ENCODE measurements at places on chromosomes 6 and 20.
A peak's percentile ranks its signal among the peaks of the same experiment; 100 is the strongest.

DNA sequence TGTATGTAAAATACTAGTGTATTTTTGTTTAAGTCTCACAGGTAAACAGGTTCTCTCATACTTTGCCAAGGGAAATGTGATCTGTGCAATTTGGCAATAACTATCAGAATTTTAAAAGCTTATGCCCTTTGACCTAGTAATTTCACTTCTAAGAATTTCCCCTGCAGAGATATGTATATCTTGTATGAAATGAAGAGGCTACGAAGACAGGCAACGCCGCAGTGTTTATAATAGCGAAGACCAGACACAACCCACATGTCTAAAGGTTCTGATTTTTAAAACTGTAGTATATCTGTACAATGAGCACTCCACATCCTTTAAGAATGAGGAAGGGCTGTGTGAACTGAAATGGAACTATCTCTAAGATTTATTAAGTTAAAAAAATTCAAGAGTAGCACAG lies 7.5 kb downstream of the TRAF3IP2 start:
- no peak for DNase-seq

GRCh38 chr20:2840967-2841531 lies 504 bp downstream of the VPS16 start:
- DNase-seq, result no peak

GRCh38 chr20:41081276-41081814 lies 52.7 kb downstream of the TOP1 start:
- no peak for DNase-seq

- DNase-seq, result no peak
Observed at GRCh38 chr6:153108315-153108714, 22.8 kb downstream of the RGS17 start.

GRCh38 chr6:327538-328116 lies 35.3 kb downstream of the DUSP22 start:
- DNase-seq, result no peak

DNA sequence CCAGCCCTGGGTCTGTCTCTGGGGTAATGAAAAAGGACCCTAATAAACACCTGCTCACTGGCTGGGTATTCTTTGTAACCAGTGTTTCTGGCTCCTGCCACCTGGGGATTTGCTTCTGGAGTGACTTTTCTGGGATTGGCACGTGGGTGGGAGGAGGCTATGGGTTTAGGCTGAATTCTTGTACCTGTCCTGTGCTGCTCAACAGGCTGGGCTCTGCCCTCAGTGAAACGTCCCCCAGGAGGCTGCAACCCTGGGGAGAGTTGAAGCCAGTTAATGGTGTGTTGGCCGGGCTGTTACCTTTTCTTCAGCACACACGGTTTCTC lies 6.8 kb downstream of the NPBWR2 start:
- DNase-seq, result no peak

GRCh38 chr6:31725502-31726350 lies 2.6 kb downstream of the MPIG6B start:
- no peak for DNase-seq

DNA sequence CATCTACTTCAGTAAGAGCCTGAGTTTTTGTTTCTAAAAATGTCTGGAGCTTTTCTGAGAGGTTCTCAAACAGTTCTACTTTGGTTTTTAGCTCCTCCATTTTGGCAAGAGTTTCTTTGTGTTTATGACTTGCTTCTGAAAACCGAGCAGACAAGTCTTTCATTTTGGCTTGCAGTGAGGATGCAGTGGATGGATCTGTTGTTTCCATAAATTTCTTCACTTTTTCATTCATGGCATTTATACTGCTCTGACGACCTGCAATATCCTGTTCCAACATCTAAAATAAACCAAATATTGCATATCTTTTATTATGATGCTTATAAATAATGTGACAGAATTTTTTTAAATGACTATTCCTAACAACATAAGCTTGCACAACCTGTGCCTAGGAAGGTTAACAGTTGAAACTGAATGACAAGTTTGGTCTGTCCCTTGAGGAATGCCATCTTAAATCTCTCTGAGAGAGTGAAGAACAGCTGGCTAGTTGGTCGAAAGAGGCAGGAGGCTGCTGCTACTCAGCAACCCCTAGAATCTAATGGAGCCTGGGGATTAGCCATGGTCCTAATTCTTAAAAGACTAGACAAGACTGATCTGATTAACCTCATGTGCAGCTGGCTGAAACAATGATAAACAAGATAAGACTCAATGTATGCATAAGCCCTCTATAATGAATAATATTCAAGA lies 69.8 kb downstream of the DST start:
- no peak for DNase-seq

DNA sequence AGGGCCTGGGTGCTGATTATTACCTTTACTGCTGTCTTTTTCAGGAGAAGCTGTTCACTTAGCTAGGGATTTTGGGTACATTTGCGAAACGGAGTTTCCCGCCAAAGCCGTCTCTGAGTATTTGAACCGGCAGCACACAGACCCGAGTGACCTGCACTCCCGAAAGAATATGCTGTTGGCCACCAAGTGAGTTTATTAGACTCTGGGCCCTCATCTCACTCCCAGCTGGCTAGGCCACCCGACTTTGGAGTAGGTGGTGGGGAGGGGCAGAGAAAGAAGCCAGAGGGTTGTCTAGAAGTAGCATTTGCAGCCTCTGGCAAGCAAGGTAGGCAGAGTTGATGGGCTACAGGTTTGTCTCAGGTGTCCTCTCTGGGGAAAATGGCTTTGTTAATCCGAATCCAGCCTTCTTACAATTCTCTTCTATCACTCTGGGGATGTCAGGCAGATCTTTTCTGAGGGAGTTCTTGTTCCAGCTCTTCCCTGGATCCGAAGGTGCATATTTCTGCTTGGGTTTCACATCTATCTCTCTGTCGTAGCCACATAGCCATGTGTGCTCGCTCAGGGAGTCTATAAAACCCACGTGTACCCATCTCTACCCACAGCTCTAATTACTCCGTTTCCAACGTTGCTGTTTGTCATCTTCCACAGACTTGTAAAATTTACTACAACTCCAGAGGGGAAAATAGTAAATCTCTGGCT lies 21.6 kb downstream of the TFAP2B start:
- no peak for DNase-seq

DNA sequence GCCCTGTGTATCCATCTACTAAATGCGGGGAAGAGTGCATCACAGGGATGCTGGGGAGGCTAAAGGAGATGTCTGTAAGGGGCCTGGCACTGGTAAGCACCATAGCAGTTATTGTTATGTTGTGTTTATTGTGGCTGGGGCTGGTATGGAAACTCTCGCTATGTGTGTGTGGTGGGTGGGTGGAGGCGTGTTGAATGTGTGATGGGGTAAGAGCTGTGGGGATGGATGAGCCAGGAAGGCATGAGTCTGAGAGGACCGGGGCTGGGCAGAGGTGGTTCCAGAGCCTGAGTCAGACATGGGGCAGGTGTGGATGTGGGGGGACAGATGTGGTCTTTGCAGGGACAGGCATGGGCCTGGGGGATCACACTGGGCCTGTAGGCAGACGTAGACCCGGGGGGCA lies 88.1 kb downstream of the GRM4 start:
- DNase-seq, result no peak

- DNase-seq, result no peak
Observed at GRCh38 chr20:10671221-10671918, 2.4 kb downstream of the JAG1 start.

DNA sequence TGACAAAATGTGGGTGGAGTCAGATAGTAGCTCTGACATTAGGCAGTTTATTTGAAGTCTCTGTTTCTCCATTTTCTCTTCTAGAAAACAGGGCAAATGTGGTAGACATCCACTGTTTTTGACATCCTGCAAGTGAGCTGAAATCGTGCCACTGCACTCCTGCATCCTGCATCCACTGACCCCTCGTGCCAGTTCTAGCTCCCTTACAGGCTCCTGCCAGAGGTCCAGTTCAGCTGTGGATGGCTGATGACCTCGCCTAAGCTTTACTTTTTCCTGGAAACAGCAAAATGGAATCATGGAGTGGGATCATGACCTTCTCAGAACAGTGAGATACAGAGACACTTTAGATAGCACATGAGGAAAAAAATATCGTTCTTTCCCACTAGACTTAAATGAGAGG lies 58.5 kb downstream of the TULP4 start:
- no peak for DNase-seq

DNA sequence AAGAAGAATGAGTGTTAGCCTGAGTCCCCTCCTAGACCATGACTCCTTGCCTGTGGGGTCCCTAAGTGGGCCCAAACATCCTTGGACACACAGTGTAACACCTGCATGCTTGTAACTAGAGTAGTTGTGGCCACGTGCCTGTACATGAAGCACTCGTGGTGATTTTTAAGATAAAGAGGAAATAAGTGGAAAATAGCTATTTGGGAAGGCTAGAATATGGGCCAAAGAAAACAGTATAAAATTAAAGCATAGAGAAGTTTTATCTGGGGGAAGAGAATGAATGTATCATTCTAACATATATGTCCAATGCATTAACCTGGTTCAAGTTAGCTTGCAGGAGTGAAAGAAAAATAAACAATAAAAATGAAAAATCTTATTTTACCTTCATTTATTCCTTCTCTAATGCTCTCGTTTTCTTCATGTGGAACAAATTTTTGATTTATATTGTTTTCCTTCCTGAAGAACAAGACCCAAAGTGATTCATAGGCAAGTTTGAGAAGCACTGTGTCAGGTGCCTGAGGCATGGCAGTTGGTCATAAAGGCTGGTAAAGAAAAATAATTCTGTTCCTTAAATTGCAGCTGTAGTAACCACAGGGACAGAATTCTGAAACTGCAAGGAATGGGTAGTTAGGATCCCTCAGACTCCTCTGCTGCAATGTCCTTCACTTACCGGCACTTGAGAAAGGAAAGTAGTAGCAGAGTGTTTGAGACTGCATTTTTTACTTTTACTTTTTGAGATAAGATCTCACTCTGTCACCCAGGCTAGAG lies 8.5 kb upstream of the CST3 start:
- no peak for DNase-seq

DNA sequence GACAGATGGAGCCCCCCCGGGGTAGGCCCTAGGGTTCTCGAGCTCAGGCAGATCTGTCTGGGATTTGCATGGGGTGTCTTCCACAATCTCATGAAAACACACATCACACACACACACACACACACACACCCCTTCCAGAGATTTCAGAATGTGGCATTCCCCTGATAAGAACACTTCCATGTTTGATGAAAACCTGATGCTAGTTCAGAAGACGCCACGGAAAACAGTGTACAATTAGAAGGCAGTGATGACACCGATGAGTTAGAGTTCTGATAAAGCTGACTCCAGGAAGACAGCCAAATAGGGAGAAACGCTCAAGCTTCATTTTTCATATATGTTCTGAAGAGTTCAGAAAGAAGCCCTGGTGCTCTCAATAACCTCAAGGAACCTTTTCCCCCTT lies 438.7 kb upstream of the JARID2 start:
- DNase-seq, result no peak

DNA sequence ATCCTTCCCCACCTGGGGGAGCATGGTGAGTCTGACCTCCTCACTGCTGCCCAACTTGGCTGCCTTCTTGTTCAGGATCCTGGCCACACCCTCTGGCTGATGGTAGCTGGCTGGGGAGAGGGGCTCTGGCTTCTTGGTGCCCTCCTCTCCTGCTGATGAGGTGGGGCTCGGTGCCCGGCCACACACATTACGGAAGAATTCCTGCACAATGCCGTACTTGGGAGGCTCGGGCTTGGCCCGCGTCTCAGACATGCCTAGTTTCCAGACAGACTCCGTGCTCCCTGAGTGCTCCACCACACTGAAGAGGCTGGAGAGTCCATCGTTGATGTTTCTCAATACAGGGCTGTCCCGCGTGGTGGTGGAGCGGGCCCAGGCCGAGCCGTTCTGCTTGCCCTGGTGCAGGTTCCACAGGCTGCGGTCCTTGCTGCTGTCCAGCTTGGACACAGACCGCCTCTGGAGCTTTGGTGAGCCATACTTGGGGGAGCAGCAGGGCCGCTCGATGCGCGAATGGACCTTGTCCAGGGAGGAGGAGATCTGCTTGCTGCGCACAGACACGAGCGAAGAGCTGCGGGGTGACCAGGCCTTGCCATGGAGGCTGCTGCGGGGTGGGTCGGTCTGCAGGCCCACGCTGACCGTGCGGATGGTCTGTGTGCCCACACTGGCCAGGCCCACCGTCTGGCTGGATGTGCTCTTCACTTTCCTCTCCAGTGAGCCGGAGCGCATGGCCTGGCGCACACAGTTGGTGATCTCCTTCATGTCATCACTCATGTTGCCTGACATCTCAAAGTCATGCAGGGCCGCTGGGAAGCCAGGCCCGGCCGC lies 19.9 kb upstream of the DSN1 start:
- no peak for DNase-seq

DNA sequence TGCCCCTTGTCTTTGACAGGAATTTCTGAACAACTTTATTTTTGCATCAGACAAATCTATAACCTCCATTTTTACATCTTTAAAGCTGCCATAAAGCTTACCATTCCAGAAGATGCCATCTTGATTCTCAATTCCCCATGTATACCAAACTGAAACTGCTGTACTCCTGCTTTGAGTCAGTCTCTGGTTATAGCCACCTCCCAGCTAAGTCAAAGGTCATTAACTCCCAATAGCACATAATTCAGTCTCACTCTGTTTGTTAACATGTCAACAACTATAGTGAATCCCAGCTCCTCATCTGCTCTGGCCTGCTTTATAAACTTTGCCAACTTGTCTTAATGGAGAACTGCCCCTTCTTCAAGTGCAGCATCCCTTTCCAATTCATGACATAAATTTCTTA lies 343.6 kb downstream of the FRK start:
- DNase-seq, result no peak

- no peak for DNase-seq
Observed at GRCh38 chr6:14070457-14070856, 47.1 kb upstream of the CD83 start.

GRCh38 chr20:57277398-57278105 lies 11.1 kb upstream of the BMP7 start:
- no peak for DNase-seq

DNA sequence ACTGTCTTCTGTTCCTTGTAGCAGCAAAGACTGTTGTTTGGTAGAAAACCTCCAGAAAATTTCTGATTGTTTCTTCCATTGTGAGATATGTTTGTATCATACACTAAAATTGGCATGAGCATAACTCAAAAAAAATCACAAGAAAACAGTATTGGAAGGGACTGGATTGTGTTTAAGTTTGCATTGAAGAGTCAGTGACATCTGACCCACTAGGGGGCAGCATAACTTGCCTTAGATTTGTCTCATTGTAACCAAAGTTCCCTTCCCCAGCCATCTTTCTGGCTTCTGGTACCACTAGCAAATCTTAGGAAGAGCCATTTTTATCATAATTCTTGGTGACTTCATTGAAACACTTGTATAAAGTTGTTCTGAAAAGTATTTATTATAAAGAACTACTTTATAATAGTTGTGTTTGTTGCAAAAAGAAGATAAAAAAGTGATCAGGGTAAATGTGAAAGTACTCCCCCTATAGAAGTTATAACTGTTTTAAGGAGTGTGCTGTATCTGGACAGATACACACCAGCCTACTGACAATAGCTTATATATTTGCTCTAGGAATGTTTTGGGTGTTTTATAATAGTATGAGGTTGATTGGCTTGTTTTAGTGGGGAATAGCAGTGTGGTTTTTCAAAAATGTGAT lies 7.7 kb downstream of the CSTF1 start:
- peak; percentile 58 for DNase-seq

DNA sequence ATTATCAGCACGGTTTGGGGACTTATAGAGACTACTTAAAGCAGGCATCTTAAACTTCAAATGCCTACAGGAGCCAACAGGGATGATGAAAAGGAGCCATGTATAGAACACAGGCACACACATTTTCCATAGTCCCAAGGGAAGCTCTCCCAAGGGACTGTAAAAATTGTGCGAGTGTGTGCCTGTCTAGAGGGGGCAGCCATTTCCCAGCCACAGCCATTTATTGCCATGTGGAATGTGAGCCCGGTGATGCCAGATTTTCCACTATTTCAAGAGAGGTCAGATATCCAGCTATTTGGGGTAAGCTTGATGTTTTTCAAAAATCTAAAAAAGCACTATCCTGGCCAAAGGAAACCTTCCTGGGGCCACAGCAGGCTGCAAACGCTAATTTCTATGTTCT lies 24.1 kb upstream of the RALY start:
- no peak for DNase-seq
